ENCODE measurements at places on chromosomes 11 and 22.
A peak's percentile ranks its signal among the peaks of the same experiment; 100 is the strongest.

DNA sequence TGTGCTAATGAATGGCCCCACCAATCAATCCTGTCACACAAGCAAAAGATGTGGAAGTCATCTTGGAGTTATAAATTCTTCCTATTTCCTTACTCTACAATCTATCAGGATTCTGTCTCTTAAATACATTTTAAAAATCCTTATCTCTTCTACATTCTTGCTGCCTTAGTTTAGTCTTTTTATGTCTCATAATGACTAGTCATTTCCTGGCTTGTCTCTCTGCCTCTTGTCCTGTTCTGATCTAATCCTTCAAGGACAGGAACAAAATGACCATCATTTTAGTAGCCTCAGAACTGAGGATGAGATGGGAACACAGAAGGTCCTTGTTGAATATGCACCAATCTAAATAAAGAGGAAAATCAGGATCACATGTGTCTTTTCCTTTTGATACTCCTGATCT lies 56.6 kb upstream of the LIN7C start:
- no peak for DNase-seq

DNA sequence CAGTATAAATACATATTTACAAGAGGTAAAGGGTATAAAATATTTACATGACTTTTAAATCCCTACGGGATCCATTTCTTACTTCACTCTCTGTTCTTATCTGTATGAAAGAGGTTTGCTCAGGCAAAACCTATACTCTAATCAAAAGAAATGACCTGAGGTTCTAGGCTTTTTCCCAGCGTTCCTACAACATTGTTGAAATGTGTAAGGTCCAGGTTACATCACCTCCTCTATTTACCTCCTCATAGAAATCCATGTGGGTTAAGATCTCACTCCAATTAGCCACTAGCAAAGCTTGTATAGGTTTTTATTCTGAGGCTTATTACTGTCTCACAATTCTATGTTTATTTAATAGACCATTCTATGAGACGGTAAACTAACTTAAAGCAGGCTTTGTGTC lies 12.0 kb upstream of the OR51L1 start:
- no peak for DNase-seq

DNA sequence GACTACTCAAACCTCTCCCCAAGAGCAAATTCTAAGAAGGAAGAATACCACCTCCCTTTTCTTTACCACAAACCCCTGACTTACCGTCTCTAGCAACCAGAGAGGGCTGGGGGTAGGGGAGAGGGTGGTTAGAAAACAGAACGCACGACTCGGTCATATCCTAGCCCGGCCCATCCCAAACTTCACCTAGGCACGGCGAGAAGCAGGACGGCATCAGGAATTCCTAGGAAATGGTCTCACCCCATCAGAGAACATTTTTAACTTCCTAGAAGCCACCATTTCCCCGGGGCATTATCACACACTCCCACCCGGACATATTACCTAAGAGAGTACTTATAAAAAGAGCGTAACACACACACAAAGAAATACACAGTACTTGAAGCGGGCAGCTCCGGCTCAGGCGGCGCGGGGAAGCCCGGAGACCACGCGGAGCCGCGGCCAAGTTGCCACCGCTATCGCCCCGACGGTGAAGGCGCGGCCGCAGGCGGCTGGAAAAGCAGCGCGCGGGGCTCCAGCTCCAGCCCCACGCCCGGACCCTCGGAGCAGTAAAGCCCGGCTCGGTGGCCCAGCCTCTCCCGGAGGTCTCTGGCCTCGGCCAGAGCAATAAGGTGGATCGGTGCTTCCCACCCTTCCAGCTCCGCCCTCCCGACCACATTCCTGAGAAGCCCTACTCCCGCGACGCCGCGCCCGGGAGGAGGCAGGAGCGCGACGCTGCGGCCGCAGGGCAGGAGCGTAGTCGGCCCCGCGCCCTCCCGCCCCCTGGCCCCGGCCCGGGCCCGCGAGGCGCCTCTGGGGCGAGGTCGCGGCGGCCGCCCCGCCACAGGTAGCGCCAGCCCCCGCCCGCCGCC lies 878 bp downstream of the RRAS2 start:
- DNase-seq, result no peak

- DNase-seq, result peak; percentile 75
Observed at GRCh38 chr11:94926698-94927237, 46.6 kb downstream of the CWC15 start.

DNA sequence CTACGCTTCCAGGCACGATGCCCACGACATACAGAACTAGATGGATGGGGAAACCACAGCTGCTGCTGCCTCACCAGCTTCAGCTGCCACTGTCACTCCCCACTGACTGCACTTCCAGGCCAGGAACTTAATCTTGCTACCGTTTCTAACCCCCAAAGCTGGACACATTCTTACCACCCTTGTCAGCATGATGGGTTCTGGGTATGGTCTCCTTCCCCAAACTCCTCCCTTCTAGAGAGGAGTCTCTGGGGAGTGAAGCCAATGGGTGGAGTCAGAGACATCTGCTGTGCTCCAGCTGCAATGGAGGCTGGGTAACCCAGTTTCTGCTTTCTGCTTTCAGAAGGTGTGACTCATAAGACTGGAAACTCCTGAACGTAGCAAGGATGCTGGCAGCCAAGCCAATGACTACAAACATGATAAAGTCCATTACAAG lies 87.0 kb upstream of the THY1 start:
- peak; percentile 76 for DNase-seq
